ENCODE measurements at places on chromosomes 1 and 21.
A peak's percentile ranks its signal among the peaks of the same experiment; 100 is the strongest.

GRCh38 chr1:230542054-230542453 is 100.2 kb upstream of the COG2 start:
- DNase-seq = no peak

- no peak for DNase-seq
These were observed 11.3 kb downstream of the CSTB start for GRCh38 chr21:43764576-43765495.

- DNase-seq = no peak
These were observed 20.5 kb upstream of the ZNF496 start for GRCh38 chr1:247352175-247352574.

DNA sequence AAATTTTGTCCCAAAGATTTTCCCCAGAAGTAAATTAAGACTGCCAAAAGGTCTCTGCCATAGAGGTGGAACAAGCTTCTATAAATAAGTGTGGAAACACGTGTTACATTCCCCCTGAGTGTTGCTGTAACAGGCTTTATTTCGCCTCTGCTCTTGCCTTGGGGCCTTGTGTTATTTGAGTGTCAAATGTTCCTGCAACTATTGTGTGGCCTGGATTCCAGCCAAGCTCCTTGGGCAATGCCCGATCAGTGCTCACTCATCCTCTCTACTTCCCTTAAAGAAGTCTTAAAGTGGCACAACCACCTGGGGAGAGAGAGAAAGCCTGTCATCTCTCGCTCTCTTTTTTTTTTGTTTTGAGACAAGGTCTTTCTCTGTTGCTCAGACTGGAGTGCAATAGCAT is 156.7 kb downstream of the NR5A2 start:
- DNase-seq = peak; percentile 62

DNA sequence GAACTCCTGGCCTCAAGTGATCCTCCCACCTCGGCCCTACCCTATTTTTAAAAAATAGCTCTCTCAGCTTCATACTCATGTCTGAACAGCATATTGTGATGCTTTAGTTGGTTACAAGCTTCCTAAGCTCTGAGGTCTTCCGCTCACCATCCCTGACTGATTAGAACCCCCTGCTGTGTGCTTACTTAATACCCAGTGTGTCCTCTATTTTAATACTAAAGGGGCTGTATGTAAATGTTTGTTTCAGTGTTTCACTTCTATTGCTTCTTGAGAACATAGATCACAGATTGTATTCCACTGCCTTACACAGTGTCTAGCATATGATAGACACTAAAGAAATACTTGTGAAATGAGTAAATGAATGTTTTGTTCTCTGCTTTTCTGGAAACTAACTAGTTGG is 29.8 kb downstream of the ZYG11B start:
- no peak for DNase-seq

GRCh38 chr1:26626994-26627393 is 68.8 kb upstream of the ARID1A start:
- DNase-seq = no peak

DNA sequence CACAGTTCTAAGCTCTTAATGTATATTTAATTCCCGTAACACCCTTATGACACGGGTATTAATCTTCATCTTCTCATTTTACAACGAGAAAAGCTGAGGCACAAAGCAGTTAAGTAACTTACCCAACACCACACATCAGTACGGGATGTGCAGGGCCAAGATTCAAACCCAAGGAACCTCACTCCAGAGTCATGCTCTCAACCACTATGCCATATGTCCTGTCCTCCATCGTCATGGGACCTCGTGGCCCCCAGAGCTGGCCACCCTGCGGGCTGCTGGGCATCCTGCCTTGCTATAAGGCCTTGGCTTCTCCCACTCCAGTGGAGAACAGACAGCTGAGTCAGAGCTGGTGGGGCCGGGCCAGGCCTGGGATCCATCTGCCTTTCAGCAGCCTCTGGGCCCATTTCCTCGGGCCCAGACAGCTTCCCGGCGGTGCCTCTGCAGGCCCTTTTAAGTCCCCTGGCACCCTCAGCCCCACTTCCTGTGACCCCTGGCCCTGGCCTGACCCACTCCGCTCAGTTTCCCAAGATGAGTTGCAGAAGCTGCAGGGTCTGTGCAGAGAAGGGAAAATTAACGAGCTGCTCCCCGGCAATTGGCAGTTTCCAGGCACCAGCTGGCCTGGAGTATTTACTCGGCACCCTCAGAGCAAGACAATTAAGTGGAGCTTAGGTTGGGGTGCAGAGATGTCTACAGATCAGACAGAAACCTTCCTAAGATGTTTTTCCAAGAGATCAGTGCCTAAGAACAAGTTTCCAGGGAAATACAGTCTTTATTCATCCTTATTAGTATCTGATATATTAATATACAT is 98.2 kb downstream of the EPHB2 start:
- DNase-seq = peak; percentile 94

GRCh38 chr1:221494670-221495069 is 247.2 kb downstream of the DUSP10 start:
- DNase-seq = no peak

DNA sequence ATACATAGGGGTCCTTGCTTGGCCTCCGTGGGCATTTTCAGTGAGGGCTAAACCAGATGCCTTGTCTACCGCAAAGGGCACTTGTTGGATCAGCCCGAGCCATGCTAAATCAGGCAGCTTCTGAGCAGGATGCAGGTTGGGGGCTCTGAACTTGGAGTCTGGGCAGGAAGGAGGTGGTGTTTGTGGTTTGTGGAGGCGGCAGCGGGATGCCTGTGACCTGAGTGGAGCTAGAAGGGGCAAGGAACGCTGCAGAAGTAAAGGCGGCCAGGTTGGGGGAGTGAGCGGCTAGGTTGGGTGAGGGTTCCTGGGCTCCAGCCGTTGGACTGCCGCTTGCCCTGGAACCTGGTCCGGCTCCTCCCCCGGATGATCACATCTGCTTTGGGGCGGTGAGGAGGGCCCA is 183.9 kb downstream of the CAMTA1 start:
- no peak for DNase-seq

DNA sequence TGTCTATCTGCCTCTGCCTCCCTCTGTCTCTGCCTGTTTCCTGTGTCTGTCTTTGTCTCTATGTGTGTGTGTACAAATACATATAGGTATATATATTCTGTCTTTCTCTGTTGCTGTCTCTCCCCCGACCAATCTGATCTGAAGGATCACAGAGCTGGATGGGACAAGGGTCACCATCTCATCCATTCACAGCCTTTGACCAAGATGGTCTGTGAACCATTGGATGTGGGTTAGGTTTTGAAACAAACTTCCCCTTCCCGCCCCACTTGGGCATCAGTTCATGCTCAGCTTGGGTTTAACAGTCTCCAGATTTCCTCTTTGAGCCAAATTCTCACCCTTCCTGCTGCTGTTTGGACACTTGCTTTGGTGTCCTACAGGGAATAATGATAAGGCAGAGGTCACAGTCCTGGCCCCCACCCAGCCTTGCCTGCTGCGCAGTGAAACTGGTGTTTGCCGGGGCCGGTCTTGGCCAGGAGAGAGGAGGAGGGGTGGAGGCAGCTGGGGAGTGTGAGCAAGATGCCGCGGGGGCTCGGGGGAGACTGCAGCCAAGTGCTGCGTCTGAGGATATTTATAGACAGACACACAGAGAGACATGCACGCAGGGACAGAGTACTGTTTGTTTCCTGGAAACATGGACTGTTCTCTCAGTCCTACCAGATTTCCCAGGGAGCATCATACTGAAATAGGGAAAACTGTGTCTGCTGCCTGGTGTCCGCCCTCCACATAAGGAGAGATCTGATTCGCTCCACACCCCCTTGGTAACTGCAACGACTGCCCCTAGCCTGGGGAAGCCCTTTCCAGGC is 27.0 kb upstream of the BTG2 start:
- peak; percentile 85 for DNase-seq

- no peak for DNase-seq
These were observed 250.0 kb downstream of the GRIK3 start for GRCh38 chr1:36784147-36784859.

- no peak for DNase-seq
These were observed 992 bp upstream of the SSX2IP start for GRCh38 chr1:84691122-84691783.

GRCh38 chr1:116984406-116985160 is 17.0 kb upstream of the CD101 start:
- DNase-seq = no peak

DNA sequence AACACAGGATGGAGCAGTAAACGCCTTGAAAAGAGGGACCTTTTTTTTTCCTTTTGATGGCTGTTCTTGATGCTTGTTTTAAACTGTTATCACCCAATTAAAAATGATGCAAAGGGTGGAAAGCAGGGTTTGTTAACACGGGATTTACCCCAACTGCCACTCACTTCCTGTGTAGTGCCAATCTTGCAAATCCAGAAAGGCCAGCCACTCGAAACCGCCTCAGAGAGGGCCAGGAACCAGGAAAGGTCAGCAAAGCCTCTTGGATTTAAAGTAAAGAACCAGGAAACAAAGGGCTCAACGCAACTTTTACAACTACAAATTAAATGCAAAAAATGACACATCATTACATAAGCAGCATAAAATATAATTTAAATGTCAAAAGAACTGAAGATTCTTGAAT is 347.4 kb downstream of the PDE4B start:
- DNase-seq = no peak

DNA sequence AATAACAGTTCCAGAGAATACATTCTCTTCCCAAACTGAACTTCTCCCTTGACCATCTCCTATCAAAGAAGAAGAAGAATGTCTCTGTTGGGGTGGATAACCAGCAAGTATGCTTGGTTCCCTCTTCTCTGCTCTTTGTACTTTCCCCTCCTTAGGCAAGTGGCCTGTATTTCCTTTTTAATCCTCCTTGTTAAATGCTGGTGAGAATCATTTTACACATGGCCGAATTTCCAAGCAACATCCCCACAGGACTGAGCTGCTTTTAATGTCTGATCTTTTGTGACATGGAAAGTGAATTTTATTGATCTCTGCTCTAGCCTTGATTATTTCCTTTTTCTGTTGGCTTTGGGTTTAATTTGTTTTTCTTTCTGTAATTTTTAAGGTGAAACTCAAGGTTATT is 336.7 kb downstream of the DUSP10 start:
- no peak for DNase-seq

DNA sequence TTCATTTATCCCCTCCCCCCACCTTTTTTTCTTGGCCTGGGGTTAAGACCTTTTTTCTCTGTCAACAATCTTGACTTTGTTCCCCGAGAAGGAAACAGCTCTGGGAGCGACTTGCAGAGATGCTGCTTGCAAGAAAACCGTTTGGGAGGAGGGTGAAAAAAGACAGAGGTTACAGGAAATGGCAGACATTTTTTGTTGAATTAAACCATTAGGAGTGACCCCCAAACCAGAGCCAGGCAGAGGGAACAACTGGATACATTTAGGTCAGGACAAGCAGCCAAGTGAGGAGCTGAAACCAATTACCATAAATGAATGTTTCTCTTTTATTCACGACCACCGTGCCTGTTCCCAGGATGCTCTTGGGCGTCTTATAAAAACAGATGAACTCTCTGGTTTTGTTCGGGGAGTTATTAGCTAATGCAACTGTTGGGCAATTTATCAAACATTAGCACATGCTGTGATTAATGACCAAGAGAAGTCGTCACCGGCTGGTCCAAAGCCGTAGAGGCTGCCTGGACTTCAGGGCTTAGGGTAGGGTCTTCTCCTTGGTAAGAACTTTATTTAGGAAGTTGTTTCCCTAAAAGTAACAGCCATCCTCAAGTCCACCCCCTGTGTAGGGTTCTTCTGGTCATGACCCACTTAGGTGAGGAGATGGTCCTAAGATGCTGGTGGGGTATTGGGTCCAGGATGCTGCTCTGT is 141.0 kb downstream of the FOXD2 start:
- no peak for DNase-seq

GRCh38 chr21:43721939-43722338 is 3.0 kb downstream of the PDXK start:
- no peak for DNase-seq

DNA sequence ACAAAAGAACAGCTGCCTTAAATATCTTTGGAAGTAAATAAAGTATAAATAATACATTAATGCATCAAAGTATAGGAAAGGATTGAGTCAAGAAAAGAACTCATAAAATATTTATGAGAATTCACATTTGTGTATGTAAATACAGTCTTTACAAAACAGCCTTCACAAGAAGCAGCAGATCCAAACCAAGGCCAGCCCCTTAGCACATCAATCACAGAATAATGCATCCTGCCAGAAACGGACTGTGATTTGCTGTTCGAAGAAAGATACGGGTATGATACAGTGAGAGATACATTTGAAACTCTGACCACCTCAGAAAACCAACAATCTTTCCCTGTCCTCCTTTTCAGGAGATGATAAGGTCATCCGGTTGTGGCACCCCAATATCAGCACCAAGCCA is 70.9 kb downstream of the WDR64 start:
- DNase-seq = no peak

DNA sequence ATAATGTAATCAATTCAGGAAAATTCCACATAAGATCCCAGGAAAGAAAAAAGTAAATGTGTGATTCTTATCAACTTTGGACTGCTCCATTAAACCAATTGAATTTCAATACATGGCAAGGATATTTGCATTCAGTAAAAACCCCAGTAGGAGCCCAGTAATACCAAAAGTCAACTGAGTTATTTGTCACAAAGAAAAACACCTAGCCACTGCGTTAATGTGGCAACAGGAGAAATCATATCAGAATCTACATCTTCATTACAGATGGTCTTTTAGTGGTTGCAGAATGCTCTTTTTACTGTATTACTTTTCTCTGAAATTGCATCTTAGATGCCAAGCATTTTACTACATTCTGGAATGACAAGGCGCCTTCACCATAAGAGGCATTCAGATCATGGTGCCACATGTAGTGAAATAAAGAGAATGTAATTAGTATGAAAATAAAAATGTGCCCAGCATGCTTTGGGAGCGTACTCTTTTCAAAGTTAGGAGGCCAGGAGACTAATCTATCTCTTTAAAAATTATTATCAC is 180.7 kb downstream of the PATJ start:
- no peak for DNase-seq

DNA sequence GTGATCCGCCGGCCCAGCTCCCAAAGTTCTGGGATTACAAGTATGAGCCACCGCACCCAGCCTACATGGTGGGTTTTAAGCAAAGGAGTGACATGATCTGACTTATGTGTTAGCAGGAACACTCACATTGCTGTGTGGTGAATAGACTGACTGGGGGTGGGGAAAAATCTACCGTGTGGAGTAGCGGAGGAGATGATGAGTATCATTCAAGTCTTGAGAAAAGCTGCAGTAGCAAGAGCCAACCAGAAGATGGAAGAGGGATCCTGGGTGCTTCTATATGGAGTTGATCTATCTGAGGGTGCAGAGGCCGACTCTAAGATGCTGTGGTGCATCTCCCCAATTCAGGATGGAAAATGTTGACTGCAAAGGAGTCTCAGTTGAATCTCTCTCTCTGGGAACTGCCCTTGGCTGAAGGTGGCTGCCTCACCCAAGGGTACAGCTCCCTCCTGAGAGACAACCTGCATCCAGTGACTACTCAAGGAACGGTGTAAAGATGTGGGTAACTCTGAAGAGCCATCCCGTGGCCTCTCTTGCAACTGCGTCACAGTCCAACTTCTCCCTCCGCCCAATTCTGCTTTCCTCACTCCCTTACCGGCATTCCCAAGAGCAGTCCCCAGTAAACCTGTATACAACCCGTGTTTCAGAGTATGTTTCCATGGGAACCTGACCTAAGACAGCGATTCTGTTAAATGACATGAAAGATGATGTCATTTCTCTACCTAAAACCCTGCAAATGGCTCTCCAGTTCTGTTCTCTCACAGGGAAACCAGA is 7.4 kb upstream of the B3GALNT2 start:
- no peak for DNase-seq
